ENCODE measurements at places on chromosomes 2 and 18. TPM values are rescaled to one million over a fixed set of nuclear protein-coding genes. Genes with fewer than 3 reads are reported as not detected.

REEP1 gene
- 2.9 TPM for polyA plus RNA-seq

SERPINB5 gene
- not detected for polyA plus RNA-seq

MAP2 gene
- 11.7 TPM for polyA plus RNA-seq

TAF1B gene
- polyA plus RNA-seq: 2.3 TPM

RNF144A gene
- polyA plus RNA-seq: 12.0 TPM

NTSR2 gene
- not detected for polyA plus RNA-seq

KIF5C gene
- polyA plus RNA-seq: 2.0 TPM

SCG2 gene
- polyA plus RNA-seq: 30.0 TPM

CFAP53 gene
- polyA plus RNA-seq: 1.3 TPM

TEKT4 gene
- not detected for polyA plus RNA-seq

SERPINE2 gene
- polyA plus RNA-seq: 2.8 TPM

UPP2 gene
- not detected for polyA plus RNA-seq

SIX3 gene
- 1.7 TPM for polyA plus RNA-seq

Data from pancreas (tissue), 10 donors.